Renal cortex interstitium (tissue), 15 donors: ENCODE measurements at places on chromosomes 12 and 14.

DNA sequence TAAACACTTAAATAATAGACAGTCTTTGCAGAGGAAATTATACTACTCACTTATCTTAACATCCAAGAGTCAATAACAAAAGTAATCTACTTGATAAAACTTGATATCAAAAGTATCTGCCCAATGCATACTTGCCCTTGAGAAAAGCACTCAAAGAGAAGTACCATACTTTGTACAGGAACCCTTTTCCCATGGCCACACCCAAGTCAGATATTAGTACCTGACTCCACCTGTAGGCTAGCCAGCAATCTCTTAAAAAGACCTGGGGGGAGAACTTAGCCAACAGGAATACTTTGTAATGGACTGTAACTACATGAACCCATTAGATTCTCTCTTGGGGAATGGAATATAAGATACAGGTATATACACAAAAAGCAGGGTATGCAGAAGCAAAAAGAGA, 99.6 kb upstream of the HECTD1 start:
- DNase-seq, result no peak

- DNase-seq, result no peak
Observed at GRCh38 chr12:109937371-109937770, 37.3 kb downstream of the TCHP start.

- DNase-seq, result no peak
Observed at GRCh38 chr12:127205781-127206555, 1061.0 kb upstream of the TMEM132C start.

DNA sequence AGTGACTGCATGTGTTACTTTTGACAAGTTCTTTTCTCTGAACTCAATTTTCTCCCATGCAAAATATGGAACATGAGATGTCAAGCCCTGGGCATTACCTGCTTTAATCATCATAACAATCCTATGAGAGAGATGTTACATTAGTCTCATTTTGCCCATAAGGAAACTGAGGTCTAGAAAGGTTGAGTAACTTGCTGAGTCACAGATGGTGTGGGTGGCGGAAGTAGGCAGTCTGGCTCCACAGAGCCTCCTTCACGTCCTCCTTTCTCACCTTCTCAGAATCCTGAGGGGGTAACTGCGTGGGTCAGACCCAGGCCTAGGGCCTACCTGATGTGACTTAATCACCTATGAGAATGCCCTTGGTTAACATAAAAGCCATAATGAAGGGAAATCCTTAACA, 50.7 kb downstream of the TMTC1 start:
- no peak for DNase-seq

GRCh38 chr14:102726191-102726949, 50.9 kb upstream of the TRAF3 start:
- DNase-seq, result no peak

- no peak for DNase-seq
Observed at GRCh38 chr12:24360461-24360860, 411.0 kb upstream of the SOX5 start.

GRCh38 chr14:106308839-106309389, 782.5 kb downstream of the TMEM121 start:
- DNase-seq, result no peak

- DNase-seq, result no peak
Observed at GRCh38 chr12:51848841-51849735, 570 bp upstream of the FIGNL2 start.

DNA sequence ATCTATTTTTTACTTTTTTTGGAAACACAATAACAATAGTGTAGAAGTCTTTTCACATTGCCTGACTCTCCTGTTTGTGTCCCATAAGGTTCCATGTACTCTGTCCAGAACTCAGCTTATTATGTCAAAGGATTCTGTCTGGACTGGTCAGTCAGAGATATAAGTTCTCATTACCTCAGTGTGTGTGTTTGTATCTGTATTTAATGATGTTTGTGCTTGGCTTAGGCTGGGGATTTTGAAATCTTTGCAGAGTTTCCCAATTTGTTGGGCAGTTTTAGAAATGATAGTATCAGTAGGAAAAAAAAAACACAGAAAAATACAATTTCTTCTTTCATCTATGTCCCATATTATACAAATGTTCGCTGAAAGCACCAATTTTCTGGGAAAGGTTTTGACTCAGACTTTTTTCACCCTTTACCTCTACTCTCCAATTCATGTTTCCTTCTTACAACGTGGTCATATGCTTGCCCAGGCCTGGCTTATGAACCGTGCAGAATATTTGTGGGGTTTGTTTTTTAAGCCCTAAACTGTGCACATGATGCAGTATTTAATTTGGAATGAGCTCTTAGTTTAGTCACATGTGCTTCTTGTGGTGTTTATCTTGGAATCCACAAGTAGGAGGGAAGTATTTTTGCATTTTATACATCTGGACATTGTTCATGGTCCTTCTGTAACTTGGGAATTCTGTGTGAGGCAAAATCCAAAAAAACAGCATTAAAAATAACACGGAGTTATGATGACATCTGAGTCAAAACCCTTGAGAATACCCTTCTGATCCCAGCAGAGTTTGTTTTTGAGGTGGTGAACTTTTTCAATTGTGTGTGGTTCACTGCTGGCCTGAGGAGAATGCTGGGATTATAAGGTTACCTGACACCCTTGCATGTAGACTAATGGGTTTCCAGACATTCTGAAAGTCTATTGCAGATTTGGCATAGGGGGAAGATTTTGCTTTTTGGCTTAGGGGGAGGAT, 121.2 kb downstream of the RAD51B start:
- no peak for DNase-seq
